Mammary epithelial cell (primary cell): ENCODE measurements at places on chromosomes 7 and 10. TPM values are rescaled to one million over a fixed set of nuclear protein-coding genes. Genes with fewer than 3 reads are reported as not detected.

DNA sequence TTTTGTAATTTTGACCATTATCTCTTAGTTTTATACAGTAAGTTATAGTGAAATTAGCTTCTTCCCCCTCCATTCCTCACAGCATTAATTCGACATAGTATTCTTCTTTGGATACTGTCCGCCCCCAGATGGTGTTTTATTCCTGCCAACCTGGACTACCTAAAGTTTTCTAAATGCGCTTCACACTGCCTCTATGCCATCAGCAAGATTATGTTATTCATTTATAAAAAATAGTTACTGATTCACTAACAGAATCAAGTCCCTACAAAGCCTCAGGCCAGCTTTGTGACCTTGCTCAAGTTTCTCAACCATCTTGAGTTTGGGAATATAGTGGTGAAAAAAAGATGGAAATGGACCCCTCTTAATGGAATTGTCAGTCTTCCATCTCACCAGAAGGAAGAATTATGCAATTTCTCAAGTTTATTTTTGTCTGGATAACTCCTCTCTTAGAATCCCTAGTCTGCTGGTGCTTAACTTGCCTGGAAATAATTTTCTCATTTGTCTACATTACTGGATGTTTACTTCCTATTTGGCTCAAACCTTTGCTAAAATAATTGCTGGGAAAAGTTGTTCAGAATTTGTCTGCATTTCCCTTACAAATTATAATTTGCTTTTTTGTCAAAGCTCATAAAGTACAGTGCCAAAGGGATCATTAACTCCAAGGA is 16.7 kb upstream of the FGL2 start:
- no peak for DNase-seq

Gene SPDYE6
- not detected in 2 replicates for total RNA-seq

- peak; percentile 41 for DNase-seq
Measured at GRCh38 chr10:91681361-91682276, 48.7 kb upstream of the PPP1R3C start.

- DNase-seq, result peak; percentile 72
Measured at GRCh38 chr10:122504610-122504950, 43.2 kb downstream of the HTRA1 start.

DNA sequence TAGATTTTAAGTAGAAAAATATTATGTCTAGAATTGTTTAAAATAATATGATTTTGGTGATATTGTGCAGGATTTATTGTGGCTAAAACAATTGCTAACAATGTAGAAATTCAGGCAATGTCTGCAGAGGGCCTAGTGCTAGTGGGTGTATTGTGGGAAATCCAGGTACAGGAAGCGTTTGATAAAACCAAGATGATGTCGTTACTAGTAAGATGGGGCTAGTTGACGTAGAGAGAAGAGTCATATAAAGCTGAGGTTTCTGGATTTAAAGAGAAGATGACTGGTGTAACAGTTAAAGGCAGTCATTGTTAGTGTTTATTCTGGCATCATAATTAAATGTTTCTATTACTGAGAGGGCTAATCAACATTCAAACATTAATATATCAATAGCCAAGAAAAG is 43.5 kb downstream of the ADK start:
- peak; percentile 68 for DNase-seq

DNA sequence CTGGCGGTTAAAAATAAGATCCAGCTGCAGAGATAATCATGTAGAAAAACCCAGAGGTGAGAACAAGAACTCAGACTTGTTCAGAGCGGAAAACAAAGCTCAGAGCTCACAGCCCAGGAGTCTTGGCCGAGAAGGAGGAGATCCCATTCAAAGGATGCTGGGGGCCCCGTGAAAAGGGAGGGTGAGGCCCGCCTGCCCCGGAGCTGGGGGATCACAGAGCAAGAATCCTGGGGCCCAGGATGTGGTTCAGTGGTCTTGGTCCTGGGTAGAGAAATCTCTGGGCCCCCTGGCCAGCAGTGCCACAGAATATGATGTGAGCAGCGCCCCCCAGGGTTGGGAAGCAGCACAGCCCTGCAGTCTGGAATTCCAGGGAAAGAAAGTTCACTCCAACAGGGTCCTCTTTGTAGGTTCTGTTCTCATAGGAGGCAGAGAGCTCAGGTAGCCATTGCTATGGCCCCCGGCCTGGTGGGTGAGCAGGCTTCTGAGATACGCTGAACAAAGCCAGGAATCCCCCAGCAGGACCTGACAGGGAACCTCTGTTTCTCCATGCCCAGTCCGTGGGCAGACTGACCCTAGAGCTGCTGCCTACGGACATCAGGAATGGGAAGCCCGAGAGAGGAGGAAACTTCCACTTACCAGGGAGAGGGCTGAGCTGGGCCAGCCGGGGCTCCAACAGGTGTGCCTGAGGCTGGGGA is 77.7 kb upstream of the GNA12 start:
- DNase-seq, result no peak

DNA sequence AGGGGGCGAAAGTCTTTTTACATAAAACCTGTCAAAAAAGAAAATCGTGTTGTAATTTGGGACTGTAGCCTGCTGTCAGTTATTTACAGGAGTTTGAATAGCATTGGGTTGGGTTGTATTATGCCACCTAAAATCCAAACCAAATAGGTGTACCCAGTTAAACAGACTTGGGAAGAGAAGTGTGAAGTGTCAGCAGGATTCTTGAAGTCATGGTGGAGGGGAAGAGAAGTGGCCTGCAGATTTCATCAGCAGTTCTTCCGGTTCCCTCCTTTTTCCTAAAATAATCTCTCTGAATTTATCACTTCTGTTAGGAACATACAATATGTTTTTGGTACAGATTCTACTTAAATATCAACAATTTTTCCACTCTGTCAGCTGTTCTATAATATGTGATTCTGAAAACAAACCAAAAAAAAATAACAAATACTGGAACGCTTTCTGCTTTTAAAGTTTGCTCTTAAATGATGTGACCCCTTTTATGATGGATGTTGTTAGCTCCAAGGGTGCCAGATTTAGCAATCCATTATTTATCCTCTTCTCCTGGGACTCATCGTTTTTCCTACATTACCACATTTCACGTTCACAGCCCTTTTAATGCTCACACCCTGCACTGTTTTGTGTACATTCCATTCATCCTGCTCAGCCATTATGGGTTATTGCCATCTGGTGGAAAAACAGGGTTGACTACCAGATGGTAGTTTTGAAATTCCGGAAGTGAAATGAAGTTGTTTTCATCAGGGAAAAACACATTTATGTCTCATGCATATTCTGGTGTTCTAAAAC is 18.7 kb upstream of the ARHGAP12 start:
- peak; percentile 84 for DNase-seq

Gene CLRN3
- not detected for total RNA-seq

GRCh38 chr7:82740246-82740848 is 296.8 kb upstream of the CACNA2D1 start:
- DNase-seq, result peak; percentile 40

DNA sequence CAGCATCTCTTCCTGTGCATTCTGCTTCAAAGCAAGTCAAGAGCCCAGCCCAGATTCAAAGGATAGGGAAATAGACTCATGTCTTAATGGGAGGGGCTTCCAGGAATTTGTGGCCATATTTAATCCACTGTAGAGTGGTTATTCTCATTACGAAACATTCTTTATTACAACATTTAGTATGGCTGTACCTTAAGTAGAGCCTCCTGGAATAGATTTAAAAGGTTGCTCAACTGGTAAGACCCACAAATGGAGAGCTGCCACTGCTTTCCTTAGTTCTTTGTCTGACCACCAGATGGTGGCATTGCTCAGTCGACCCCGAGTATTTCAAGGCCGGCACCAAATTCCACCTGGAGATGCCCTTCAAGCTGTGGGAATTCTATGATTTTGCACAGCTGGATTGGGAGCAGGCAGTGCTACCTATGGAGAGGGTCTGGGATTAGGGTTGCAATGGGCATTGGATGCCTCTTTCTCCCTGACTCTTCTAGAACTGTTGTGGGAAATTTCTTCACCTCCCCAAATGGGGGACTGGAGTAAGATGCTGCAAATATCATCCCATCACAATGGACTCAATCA is 102.2 kb downstream of the RBM20 start:
- DNase-seq, result peak; percentile 71

DNA sequence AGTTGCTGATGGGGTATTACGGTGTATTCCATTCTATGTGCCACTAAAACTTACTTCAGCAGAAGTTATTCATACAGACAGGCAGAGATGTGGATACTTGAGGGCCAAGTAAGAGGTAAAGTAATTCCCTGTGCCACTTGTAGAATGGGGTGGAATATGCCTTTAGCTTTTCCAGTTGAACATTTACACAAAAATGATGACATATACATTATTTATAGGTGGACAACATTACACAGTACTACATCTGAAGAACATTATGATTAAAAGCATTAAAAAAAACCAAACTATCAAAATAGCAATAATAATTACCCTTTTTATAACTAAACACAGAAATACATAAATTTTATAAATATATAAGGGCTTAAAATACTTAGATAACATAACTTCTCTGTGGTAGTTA is 3.5 kb upstream of the SEMA3E start:
- no peak for DNase-seq

Gene ADK
- total RNA-seq, result 87.9 TPM

GRCh38 chr10:126017961-126018560 is 121.7 kb downstream of the FANK1 start:
- DNase-seq, result no peak

Gene PPP1R9A
- 0.29 TPM in 1 of 2 replicates, not detected in the other for total RNA-seq

GRCh38 chr10:96596422-96597407 is 9.9 kb upstream of the TM9SF3 start:
- no peak for DNase-seq

GRCh38 chr7:68423356-68423755 is 1174.9 kb upstream of the AUTS2 start:
- DNase-seq, result no peak

- no peak for DNase-seq
Measured at GRCh38 chr10:62162261-62162981, 106.2 kb downstream of the RTKN2 start.

- DNase-seq, result no peak
Measured at GRCh38 chr7:71184136-71184535, 52.2 kb downstream of the GALNT17 start.

- DNase-seq, result no peak
Measured at GRCh38 chr10:97515271-97515978, 16.7 kb downstream of the UBTD1 start.

DNA sequence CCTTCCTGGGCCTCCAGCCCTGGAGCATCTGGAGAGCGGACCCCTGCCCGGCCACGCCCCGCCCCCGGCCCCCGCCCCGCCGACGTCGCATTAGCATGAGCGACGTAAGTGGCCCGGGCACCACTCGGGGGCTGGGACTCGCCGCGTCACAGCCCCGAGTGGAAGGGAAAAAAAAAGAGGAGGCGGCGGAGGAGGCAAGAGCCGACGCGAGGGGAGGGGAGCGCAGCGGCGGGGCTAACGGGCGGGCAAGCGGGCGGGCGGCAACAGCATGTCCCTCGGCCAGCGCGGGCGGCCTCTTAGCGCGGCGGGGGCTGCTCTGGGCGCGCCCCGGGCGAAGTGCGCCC is at the start of gene SLC18A3:
SLC18A3 (plus strand) TSS at position 197 of the 344 bp plus-strand sequence. CDS start 431 bp downstream, outside the sequence.
- no peak for DNase-seq

DNA sequence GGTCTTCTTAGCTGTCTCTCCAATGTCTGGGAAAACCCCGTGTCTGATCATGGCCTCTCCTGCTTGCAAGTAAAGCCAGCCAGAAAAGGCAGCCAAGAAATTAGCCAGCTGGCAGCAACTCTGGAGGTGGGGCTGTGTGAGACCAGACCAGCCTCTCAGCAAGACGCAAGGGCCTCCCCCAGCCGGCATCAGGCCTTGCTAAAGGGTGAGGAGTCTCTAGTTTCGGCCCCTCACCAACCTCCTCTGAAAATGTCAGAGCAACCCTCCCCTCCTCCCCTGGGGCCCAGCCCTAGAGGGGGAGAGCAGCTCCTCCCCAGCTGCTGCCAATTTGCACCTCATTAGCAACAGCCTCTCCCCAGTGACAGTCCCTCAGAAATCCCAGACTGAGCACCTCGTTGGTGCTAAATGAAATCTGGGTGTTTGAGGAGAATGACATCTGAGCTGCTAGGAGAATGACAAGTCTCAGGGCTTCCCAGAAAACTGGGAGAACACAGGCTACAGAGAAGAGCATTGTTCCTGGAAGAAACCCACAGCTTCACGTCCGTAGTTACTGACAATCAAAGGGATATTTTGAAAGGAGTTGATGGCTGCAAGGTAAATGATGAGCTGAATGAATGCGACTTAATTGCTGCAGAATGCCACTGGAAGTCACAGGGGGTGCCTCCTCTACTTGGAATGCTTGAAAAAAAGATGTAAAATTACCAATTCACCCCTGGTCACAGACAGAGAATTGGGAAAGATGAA is 25.9 kb downstream of the DGKI start:
- DNase-seq, result no peak

GRCh38 chr10:78305311-78305710 is 271.6 kb downstream of the RPS24 start:
- DNase-seq, result no peak

Gene CPA2
- total RNA-seq, result 0.17 TPM

Gene SHH
- total RNA-seq, result not detected

Gene STK32C
- total RNA-seq, result 9.2 and 11.7 TPM in 2 replicates

GRCh38 chr7:147071536-147071935 is 954.9 kb downstream of the CNTNAP2 start:
- DNase-seq, result no peak

DNA sequence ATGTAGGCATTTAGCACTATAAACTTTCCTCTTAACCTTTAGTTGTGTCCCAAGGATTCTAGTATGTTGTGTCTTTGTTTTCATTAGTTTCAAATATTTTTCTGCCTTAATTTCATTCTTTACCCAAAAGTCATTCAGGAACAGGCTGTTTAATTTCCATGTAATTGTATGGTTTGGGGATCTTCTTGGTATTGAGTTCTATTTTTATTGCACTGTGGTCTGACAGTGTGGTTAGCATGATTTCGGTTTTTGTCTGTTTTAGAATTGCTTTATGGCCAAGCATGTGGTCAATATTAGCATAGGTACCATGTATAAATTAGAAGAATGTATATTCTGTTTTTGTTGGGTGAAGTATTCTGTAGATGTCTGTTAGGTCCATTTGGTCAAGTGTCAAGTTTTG is 26.3 kb downstream of the COA1 start:
- no peak for DNase-seq

- DNase-seq, result no peak
Measured at GRCh38 chr10:107807836-107808235, 643.3 kb upstream of the SORCS1 start.

DNA sequence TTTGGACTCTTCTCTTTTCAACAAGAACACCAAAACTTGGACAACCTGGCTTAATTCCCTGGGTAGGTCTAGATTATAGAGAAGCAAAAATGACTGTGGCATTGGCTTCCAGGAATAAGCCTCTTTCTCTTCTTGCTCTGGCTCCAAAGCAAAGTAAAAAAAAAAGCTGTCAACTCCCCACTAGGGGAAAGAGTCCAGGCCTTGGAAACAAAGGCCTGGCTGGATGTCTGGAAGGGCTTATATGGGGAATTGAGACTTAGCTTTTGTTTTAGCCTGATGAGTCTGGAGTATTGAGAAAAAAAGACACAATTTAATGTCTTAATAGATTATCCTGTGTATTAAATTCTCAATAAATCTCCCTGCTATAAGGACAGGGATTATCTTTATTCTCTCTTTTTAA is 300.6 kb downstream of the SORCS3 start:
- no peak for DNase-seq

- no peak for DNase-seq
Measured at GRCh38 chr7:50863053-50863452, 80.4 kb upstream of the GRB10 start.

GRCh38 chr7:13673290-13673689 is 316.2 kb downstream of the ETV1 start:
- no peak for DNase-seq

GRCh38 chr10:87177-88080 is 38.3 kb upstream of the TUBB8 start:
- DNase-seq, result no peak

- no peak for DNase-seq
Measured at GRCh38 chr10:114342976-114343375, 61.3 kb downstream of the AFAP1L2 start.
